ENCODE measurements at places on chromosomes 11 and 22. TPM values are rescaled to one million over a fixed set of nuclear protein-coding genes. Genes with fewer than 3 reads are reported as not detected.

DNA sequence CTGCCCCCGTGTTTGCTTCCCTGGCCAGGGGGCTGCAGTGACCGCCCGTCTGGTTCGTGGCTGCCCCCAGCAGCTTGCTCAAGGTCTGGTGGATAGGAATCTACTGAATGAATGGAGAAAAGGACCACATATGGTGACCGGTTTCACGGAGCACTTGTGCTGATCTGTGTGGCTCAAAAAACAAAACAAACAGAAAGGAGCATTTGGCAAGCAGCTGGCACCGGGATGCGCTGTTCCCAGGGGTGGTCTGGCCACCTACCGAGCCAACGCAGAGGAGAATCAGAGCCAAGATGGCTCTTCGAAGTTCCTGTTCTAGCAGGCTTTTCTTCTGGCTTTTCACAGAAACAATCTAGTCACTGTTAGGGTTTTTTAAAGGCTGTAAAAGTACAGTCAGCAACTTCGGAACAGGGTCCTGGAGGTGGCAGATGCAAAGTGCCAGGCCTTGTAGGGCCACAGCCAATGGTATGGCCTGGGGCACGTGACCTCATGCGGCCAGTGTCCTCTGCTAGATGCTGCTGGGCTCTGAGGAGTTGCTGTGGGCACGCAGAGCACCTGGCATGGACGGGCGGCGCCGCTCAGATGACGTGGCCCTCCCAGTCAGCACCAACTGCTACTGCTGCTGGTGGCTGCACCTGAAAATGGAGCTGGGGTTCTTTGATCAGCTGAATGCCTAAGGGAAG lies 27.3 kb upstream of the PACSIN2 start:
- H3K4me3 ChIP-seq: no peak overlapping the region
- H3K27me3 ChIP-seq: no peaks in the 10 kb centered on the region
- no peaks in the 10 kb centered on the region for H3K36me3 ChIP-seq
- no peak for DNase-seq

- DNase-seq: no peak
- H3K36me3 ChIP-seq: no peaks in the 10 kb centered on the region
- no peaks in the 10 kb centered on the region for H3K27me3 ChIP-seq
These were observed 209.5 kb downstream of the NTM start for GRCh38 chr11:131579932-131580387.

DNA sequence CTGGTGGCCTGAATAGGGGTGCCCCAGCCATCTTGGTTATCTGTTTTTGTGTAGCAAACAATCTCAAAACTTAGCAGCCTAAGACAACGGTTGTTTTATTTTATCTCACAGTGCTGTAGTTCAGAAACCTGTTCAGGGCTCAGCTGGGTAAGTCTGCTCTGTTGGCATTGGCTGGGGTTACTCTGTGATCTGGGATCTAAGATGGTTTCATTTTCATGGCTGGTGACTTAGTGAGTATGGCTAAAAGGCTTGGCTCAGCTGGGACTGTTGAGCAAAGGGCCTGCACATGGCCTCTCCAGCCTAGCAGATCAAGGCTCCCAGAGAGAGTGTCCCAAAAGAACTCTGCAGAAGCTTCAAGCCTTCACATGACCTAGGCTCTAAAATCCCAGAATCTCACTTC lies 60.8 kb upstream of the POU2AF1 start:
- DNase-seq: peak; percentile 18
- H3K36me3 ChIP-seq: no peaks in the 10 kb centered on the region
- peak overlapping the region; percentile 81 for H3K27ac ChIP-seq
- no peak overlapping the region for H3K4me3 ChIP-seq
- H3K4me1 ChIP-seq: peaks cover 63% of the 10 kb centered on the region

GRCh38 chr11:67415501-67416304 lies at the start of gene CARNS1:
TSS of gene CARNS1 (plus strand) at chr11:67415678. CDS start at chr11:67416200, 522 bp downstream.
- H3K4me1 ChIP-seq: peaks cover 27% of the 10 kb centered on the region
- peaks cover 20% of the 10 kb centered on the region for H3K27me3 ChIP-seq
- peak within 1 kb of the TSS; percentile 51 for H3K27ac ChIP-seq
- H3K4me3 ChIP-seq: peak within 1 kb of the TSS; percentile 34
- DNase-seq: no peak
- no peaks in the 10 kb centered on the region for H3K36me3 ChIP-seq

LUZP2 gene
- total RNA-seq: 0.16 TPM

PDE3B gene
- 78.3 TPM for total RNA-seq
